ENCODE measurements at places on chromosomes 12 and 14. TPM values are rescaled to one million over a fixed set of nuclear protein-coding genes. Genes with fewer than 3 reads are reported as not detected.

RNASE3 gene
- total RNA-seq, result not detected

SLC8B1 gene
- total RNA-seq, result 27.1 TPM

PRORP gene
- 41.8 TPM for total RNA-seq

CBLN3 gene
- total RNA-seq, result 2.5 TPM

HELB gene
- total RNA-seq, result 4.6 TPM

CCDC91 gene
- 56.1 TPM for total RNA-seq

MYBPC1 gene
- total RNA-seq, result not detected

ZDHHC22 gene
- total RNA-seq, result not detected

LPCAT3 gene
- total RNA-seq, result 10.6 TPM

PWP1 gene
- 53.0 TPM for total RNA-seq

ARHGAP9 gene
- not detected for total RNA-seq

SIX4 gene
- 7.9 TPM for total RNA-seq

IL23A gene
- total RNA-seq, result 0.34 TPM

ACRBP gene
- 0.50 TPM for total RNA-seq

KRT80 gene
- total RNA-seq, result 80.0 TPM

CACNA2D4 gene
- 0.07 TPM for total RNA-seq

PMEL gene
- total RNA-seq, result 1.4 TPM

CARMIL3 gene
- total RNA-seq, result 0.34 TPM

TAS2R42 gene
- total RNA-seq, result not detected

KRT74 gene
- not detected for total RNA-seq

NYNRIN gene
- total RNA-seq, result 23.3 TPM

OTX2 gene
- total RNA-seq, result 0.68 TPM

MYF6 gene
- not detected for total RNA-seq

PSEN1 gene
- 104 TPM for total RNA-seq

IAPP gene
- total RNA-seq, result not detected

TAS2R46 gene
- total RNA-seq, result 0.34 TPM

TMEM121 gene
- 1.4 TPM for total RNA-seq

LALBA gene
- total RNA-seq, result not detected

ERG28 gene
- 3.4 TPM for total RNA-seq

ZNF219 gene
- total RNA-seq, result 15.4 TPM

ITGA7 gene
- total RNA-seq, result 1.2 TPM

FOXN4 gene
- total RNA-seq, result not detected

FAM90A1 gene
- not detected for total RNA-seq

PTPRB gene
- 0.34 TPM for total RNA-seq

ACSM4 gene
- total RNA-seq, result not detected

TCL1A gene
- total RNA-seq, result not detected

CELA1 gene
- not detected for total RNA-seq

KRT72 gene
- total RNA-seq, result not detected

C12orf60 gene
- total RNA-seq, result 2.7 TPM

GLI1 gene
- 0.14 TPM for total RNA-seq

ACOT6 gene
- not detected for total RNA-seq

FSCB gene
- total RNA-seq, result not detected

SRRM4 gene
- not detected for total RNA-seq

SLC39A5 gene
- total RNA-seq, result under 0.01 TPM

GPRC5D gene
- total RNA-seq, result not detected

SLC38A4 gene
- total RNA-seq, result 2.8 TPM

MGST1 gene
- total RNA-seq, result 94.7 TPM

LRRC10 gene
- total RNA-seq, result not detected

SLC16A7 gene
- total RNA-seq, result 4.4 TPM

PRKAG1 gene
- 50.8 TPM for total RNA-seq

ZNF268 gene
- 33.8 TPM for total RNA-seq

DDN gene
- 0.28 TPM for total RNA-seq

GLIPR1 gene
- total RNA-seq, result 31.6 TPM

EID3 gene
- total RNA-seq, result 5.8 TPM

TAS2R43 gene
- not detected for total RNA-seq

All from nasal cavity respiratory epithelium epithelial cell of viscerocranial mucosa (primary cell).